ENCODE measurements at places on chromosomes 7 and 10.

DNA sequence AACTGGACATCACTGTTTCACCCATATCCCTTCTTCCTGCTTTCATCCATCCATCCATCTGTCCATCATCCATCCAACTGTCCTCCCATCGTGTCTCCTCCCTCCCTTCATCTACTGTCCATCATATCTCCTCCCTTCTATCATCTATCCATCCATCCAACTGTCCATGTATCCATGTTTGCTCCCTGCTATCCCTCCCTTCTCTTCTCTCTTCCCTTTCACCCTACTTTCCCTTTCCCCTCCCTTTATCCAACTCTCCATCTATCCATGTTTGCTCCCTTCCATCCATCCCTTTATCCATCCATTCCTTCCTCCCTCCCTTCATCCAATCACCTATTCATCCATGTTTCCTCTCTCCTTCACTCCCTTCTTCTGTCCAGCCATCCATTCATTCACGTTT, 92.6 kb upstream of the CTBP2 start:
- no peak for DNase-seq

- DNase-seq: no peak
Observed at GRCh38 chr10:133379152-133379800, at the start of gene PAOX. Gene PAOX, plus strand, starts transcription at chr10:133379262. Its CDS starts 55 bp downstream, at chr10:133379317.

- DNase-seq: no peak
Observed at GRCh38 chr10:123559823-123560092, 106.4 kb upstream of the GPR26 start.

GRCh38 chr10:65394502-65395297, 1531.1 kb upstream of the LRRTM3 start:
- no peak for DNase-seq

GRCh38 chr7:82172017-82172416, 271.6 kb downstream of the CACNA2D1 start:
- DNase-seq: no peak

- no peak for DNase-seq
Observed at GRCh38 chr7:104548861-104549260, 220.5 kb downstream of the LHFPL3 start.

GRCh38 chr7:80175744-80176143, 41.1 kb downstream of the GNAI1 start:
- no peak for DNase-seq

DNA sequence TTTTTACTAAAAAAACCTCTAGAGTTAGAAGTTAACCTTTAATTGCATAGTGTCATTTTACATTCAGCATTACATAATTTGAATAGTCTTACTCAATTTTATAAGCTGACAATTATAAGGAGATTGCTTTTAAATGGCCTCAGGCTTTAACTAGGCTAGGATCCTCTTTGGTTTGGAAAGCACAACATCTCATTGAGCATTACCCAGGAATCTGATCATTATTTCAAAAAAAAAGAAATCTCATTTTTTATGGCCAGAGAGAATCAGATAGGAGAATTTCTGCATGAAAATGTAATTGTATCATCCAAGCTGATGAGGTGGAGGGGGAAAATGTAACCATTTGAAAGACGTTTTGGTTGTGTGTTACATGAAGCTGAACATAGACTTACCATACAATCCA, 324.9 kb upstream of the POT1 start:
- DNase-seq: no peak

DNA sequence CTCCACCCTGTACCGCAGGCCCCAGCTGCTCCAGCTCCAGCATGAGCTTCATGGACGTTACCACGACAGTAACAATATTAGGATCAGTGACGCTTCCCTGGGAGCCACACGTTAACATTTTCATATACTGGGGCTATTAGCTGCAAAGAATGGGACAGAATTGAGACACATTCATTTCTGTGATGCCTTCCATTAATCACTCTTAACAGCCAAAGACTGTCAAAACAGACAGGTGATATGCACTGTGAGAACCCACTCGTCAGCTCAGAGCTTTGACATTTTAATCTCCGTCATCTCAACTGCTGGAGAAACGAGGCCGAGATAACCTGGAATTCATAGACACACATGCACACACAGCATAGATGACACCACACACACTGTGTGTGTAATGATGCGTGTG, 408.4 kb upstream of the SHH start:
- no peak for DNase-seq

DNA sequence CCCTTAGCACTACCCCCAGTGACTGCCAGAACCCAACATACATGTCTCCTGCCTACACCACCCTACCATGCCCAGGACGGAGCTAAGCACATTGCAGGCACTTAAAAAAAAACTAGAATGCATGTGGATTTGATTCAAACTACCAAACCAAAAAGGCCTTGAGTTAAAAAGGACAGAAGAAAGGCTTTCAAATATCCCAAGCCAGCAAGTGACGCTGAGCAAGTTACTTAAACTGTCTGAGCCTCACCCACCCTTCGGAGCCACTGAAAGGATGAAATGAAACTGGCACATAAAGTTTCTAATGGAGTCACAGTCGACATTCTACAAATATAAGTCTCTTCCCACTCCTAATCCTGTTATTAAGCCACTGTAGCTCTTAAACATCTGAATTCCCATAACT, 1.8 kb downstream of the CPXM2 start:
- DNase-seq: no peak

- DNase-seq: no peak
Observed at GRCh38 chr10:63503395-63503794, 17.8 kb upstream of the REEP3 start.

- no peak for DNase-seq
Observed at GRCh38 chr7:18315241-18315640, 180.3 kb upstream of the HDAC9 start.

DNA sequence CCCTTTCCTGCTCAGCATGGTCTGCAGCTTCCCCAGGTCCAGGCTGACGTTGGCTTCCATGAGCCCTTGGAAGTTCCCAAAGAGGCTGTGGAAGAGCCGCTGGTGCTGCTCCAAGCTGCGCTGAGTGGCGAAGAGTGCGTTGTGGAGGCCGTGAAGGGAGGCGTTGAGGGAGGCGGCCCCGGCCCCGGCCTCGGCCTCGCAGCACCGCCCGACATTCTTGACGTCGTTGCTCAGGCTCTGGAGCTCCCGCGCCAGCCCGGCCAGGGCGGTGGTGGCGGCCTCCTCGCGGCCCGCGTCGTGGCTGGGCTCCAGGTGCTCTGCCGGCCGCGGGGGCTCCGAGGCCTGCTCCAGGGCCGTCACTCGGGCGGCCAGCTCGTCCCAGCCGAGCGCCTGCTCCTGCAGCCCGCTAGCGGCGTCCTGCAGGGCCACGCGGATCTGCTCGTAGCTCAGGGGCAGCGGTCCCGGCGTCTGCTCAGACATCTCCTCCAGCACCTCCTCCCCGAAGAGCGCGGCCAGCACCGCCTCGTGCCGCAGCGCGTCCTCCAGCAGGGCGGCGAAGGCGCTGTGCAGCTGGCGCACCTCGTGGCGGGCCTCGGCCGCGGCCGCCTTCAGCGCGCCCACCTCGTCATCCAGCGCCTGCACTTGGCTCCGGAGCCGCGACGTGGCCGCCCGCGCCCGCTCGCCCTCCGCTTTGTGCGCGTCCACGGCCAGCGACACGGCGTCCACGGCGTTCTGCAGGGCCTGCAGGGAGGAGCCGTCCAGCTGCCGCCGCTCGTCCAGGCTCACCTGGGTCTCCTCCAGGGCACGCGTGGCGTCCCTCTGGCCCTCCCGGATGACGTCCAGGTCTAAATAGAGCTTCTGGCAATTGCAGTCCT, 14.7 kb downstream of the MMRN2 start:
- no peak for DNase-seq

DNA sequence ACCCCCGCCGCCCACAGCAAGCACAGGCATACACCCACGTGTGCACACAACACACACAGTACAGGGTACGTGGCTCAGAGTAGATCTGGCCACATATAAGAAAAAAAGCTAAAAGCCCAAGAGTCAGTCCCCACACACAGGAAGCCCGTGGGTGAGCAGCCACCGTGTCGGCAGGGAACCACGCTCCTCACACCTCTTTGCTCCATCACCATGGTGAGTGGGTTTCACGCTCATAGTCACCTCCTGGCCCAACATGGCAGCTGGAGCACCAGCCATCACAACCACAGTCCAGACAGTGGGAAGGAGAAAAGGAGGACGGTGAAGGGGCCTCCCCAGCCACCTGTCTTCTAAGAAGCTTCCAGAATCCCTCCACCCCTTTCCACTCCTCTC, 76.0 kb upstream of the PDGFA start:
- DNase-seq: no peak

- DNase-seq: no peak
Observed at GRCh38 chr10:93274419-93274818, 200.7 kb downstream of the CYP26A1 start.

- DNase-seq: no peak
Observed at GRCh38 chr7:121102619-121103018, 114.1 kb downstream of the CPED1 start.

- DNase-seq: no peak
Observed at GRCh38 chr7:32564542-32564941, 69.3 kb downstream of the AVL9 start.

- no peak for DNase-seq
Observed at GRCh38 chr7:139873593-139874301, 44.7 kb downstream of the TBXAS1 start.
